ENCODE measurements at places on chromosomes 4 and X. TPM values are rescaled to one million over a fixed set of nuclear protein-coding genes. Genes with fewer than 3 reads are reported as not detected.

SERPINA7 gene
- total RNA-seq = not detected

ARHGAP36 gene
- not detected for total RNA-seq

FRMD7 gene
- not detected for total RNA-seq

PRSS12 gene
- total RNA-seq = not detected

- H3K27me3 ChIP-seq = no peaks in the 10 kb centered on the region
- H3K4me1 ChIP-seq = no peaks in the 10 kb centered on the region
- H3K4me3 ChIP-seq = no peak overlapping the region
- DNase-seq = no peak
- no peaks in the 10 kb centered on the region for H3K36me3 ChIP-seq
These were observed 187.7 kb upstream of the HCCS start for GRCh38 chrX:10923466-10923865.

DNA sequence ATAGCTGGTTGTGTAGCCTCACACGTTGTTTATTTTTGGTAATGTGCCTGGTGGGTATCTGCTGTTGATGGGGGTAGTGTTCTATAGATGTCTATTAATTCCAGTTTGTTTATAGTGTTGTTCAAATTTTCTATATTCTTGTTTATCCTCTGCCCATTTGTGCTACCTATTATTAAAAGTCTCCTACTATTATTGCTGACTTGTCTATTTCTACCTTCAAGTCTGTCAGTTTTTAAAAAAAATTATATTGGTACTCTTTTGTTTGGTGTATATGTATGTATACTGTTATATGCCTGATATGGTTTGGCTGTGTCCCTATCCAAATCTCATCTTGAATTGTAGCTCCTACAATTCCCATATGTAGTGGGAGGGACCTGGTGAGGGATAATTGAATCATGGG is 578.6 kb downstream of the PCDH7 start:
- H3K36me3 ChIP-seq = no peaks in the 10 kb centered on the region
- no peak overlapping the region for H3K4me3 ChIP-seq
- H3K4me1 ChIP-seq = no peaks in the 10 kb centered on the region
- DNase-seq = no peak
- H3K27ac ChIP-seq = no peak overlapping the region
- no peaks in the 10 kb centered on the region for H3K27me3 ChIP-seq

- no peak overlapping the region for H3K4me3 ChIP-seq
- no peaks in the 10 kb centered on the region for H3K36me3 ChIP-seq
- no peaks in the 10 kb centered on the region for H3K27me3 ChIP-seq
- DNase-seq = no peak
- no peak overlapping the region for H3K27ac ChIP-seq
- no peaks in the 10 kb centered on the region for H3K4me1 ChIP-seq
These were observed 53.4 kb downstream of the ADGRG4 start for GRCh38 chrX:136354201-136354600.

DNA sequence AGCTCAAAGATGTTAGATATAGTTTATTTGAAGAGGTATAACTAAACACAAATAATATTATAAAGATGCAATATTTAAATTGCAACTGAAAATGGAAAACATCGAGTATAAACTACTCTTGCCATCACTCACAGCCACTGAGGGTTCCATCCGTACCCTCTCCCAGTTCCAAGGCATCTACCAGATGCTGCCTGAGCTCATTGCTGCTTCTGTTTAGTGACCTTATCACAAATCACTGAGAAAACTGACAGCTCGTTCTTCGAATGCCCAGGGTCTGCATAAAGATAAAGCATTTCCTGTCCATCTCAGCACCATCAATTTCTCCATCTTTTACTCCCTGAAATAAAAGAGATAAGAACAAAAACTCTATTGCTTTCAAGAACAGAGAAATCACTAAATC is 391.7 kb upstream of the NWD2 start:
- H3K4me1 ChIP-seq = no peaks in the 10 kb centered on the region
- H3K36me3 ChIP-seq = no peaks in the 10 kb centered on the region
- no peak overlapping the region for H3K27ac ChIP-seq
- no peak overlapping the region for H3K4me3 ChIP-seq
- DNase-seq = no peak

GRCh38 chr4:40763228-40763716 is 13.5 kb downstream of the NSUN7 start:
- no peaks in the 10 kb centered on the region for H3K27me3 ChIP-seq
- H3K27ac ChIP-seq = no peak overlapping the region
- H3K4me3 ChIP-seq = no peak overlapping the region
- no peak for DNase-seq

DNA sequence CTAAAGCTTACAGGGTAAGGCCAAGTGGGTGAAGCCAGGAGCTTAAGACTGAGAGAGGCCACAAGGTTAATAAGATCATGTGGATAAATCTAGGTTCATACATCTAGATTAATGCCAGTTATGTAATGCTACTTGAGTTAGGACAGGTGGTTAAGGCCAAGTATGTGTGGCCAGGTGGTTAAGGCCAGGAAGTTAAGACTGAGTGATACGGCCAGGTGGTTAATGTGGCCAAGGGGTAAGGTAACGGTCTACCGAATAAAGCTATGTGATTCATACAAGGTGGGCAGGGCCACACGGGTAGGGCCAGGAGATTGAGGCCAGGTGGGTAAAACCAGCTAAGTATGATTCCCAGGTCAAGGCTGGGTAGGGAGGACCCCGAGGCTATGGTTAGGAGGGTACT is 223.0 kb downstream of the TACR3 start:
- H3K27me3 ChIP-seq = no peaks in the 10 kb centered on the region
- H3K27ac ChIP-seq = no peak overlapping the region
- no peak overlapping the region for H3K4me3 ChIP-seq
- no peaks in the 10 kb centered on the region for H3K4me1 ChIP-seq

- no peaks in the 10 kb centered on the region for H3K36me3 ChIP-seq
- H3K4me3 ChIP-seq = no peak overlapping the region
- H3K27ac ChIP-seq = no peak overlapping the region
- DNase-seq = no peak
- H3K4me1 ChIP-seq = no peaks in the 10 kb centered on the region
These were observed 29.6 kb downstream of the SATL1 start for GRCh38 chrX:85213792-85214530.

DNA sequence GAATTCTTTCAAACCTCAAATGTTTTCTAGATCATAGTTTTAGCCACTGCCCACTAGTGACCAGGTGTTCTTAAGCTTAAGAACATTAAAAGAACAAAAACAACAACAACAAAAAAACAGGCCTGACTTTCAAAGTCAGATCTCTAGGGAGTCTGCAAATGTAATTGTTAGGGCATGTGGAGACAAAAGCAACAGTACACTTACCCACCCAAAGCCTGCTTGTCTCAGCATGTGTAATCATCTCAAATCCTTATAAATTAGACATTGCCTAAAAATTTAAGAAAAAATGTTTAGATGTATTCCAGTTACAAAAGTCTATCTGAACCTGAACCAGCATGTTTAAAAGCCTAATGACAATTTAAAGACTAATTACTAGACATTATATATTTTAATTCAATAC is 79.9 kb downstream of the SLC7A11 start:
- H3K36me3 ChIP-seq = no peaks in the 10 kb centered on the region
- no peak overlapping the region for H3K4me3 ChIP-seq
- H3K4me1 ChIP-seq = no peaks in the 10 kb centered on the region
- DNase-seq = no peak
- H3K27ac ChIP-seq = no peak overlapping the region

- H3K27me3 ChIP-seq = no peaks in the 10 kb centered on the region
- no peaks in the 10 kb centered on the region for H3K4me1 ChIP-seq
- H3K36me3 ChIP-seq = no peaks in the 10 kb centered on the region
- H3K4me3 ChIP-seq = no peak overlapping the region
- no peak overlapping the region for H3K27ac ChIP-seq
These were observed 153.9 kb downstream of the ZNF518B start for GRCh38 chr4:10303291-10303690.

GRCh38 chr4:95835672-95836071 is 4.2 kb upstream of the PDHA2 start:
- no peaks in the 10 kb centered on the region for H3K4me1 ChIP-seq
- H3K4me3 ChIP-seq = no peak overlapping the region
- no peaks in the 10 kb centered on the region for H3K36me3 ChIP-seq
- H3K27me3 ChIP-seq = no peaks in the 10 kb centered on the region
- DNase-seq = no peak
